ENCODE measurements at places on chromosomes 3 and 15.

- no peak for DNase-seq
Measured at GRCh38 chr3:133477487-133477886, 77.6 kb downstream of the BFSP2 start.

DNA sequence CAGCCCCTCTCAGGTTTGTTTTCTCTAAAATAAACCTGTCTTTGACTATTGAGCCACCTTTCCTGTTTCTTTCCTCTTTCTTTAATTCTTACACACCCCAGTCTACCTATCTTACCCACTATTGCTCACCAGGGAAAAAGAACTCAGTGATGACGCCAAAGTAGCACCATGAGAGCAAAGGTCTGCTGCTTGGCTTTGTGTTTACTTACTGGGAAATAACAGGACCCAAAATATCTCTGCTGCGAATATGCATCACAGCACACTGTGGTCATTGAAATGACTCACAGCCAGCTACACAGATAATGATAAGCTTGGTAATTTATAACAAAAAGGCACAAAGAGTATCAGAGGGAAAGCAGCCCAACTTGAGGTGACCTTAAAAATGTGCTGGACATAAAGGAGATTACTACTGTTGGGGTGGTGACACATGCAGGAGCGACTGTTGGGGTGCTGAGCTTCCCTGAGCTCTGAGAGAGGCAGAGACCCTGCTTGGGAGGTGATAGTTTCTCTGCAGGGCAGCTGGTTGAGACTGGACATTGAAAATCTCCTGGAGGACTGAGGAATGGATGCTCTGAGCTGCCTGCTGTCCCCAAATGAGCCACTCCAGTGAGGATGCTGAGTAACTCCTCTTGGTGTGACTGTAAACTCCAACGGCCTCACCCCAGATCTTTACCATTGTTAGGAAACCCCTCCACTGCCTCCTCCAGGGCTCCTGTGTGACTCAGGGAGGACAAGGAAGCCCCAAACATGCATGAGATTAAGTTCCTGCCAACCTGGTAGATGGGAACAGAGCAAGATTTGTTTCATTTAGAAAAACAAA lies 14.5 kb downstream of the EFCAB12 start:
- DNase-seq, result no peak

GRCh38 chr3:151305060-151305774 lies 11.4 kb downstream of the GPR87 start:
- no peak for DNase-seq

DNA sequence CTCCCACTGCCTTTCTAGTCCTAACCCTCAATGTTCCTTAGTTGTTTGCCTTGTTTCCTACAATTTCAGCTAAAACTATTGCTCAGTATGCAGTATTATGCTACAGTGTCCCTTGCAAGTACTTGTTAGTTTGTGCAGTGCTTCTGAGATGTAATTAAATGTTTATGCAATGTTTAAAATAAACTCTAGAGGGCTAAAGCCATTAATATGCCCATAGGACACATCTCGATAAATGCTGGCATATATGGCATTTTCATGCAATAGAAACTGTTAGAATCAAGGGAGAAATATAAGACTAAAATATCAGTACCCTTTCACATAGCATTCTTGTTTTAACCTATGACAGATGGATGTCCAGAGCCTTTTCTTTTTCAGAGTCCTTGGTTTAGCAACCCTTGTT lies 59.8 kb upstream of the ACKR4 start:
- no peak for DNase-seq

DNA sequence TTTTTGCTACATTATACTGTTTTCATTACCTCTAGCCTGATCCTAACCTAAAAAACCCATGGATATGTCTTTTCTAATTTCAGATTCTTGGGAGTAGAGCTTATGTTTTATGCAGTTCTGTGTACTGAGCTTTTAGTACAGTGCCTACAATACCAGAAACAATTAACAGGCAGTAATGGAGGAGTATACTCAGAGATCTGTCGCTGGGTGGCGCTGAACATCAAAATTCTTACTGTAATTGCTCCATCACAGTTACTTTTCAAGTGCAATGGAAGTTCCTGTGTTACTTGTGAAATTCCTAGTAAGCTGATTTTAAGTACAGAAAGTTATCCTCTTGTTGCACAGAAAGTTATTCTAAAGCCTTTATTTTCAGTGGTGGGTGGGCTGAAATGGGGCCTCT lies 66.9 kb downstream of the RNF13 start:
- DNase-seq, result peak; percentile 5

GRCh38 chr3:38617137-38617536 lies 32.4 kb downstream of the SCN5A start:
- no peak for DNase-seq

Measured in CD4-positive, alpha-beta T cell treated with Interleukin-17A for 1 hour (primary cell).